ENCODE measurements at places on chromosomes 1 and 21.

GRCh38 chr21:45235488-45235887 lies 52.2 kb downstream of the POFUT2 start:
- DNase-seq = no peak

DNA sequence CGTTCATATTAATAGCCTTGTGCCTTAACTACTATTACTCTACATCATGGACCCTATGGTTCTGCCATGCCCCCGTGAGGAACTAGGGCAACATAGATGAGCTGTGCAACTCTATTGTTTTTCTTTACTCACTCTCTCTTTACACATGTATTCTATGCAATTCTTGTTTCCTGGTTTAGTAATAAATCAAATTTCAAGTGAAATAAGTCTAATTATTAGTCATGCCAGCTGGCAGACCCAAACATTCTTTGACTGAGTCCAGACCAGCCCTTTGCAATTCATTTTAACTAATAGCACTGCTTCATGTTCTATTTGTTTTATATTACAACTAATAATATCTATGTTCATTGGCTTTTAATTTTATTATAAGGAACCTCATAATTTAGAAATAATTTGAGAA lies 789.3 kb upstream of the ADAMTS5 start:
- DNase-seq = no peak

- no peak for DNase-seq
These were observed 54.4 kb downstream of the NAV1 start for GRCh38 chr1:201593200-201593921.

- no peak for DNase-seq
These were observed 720.2 kb downstream of the LTN1 start for GRCh38 chr21:28272272-28272992.

DNA sequence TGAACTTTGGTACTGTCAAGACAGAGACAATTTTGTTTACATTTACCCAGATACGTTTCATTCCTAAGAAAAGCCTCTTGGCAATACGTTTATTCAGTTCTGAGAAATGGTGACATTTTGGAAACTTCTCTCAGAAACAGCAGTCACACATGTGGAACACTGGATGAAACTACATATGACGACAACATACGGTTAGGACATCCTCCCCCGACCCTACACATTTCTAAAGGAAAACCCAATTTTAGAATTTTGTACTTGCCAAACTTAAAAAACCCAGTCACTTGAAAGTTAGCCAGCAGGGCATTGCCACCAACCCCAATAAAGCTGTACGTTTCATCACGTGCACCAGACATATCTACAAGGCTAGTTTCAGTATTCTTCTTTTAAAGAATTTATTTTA lies 56.8 kb downstream of the ITGB3BP start:
- DNase-seq = no peak
